ENCODE measurements at places on chromosomes 1 and 21.

GRCh38 chr1:118271883-118272282 is 86.9 kb upstream of the SPAG17 start:
- DNase-seq = no peak

- no peak for DNase-seq
Measured at GRCh38 chr1:209705033-209705598, 470 bp downstream of the HSD11B1 start.

DNA sequence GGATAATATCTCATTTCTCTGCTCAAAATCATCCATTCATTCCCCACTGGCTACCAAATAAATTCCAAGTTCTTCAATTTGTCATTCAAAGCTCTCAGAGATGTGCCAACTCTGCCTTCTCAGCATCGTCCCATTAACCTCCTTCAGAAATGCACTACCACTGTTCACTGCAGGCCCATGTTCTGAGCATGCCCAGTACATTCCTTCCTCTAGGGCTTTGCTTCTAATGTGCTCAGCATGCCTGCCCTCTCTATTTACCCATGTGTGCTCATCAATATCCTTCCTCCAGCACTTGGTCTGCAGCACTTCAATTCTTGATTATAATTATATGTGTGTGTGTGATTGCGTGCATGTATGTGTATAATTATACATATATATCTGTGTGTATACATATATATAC is 36.1 kb upstream of the RGS8 start:
- no peak for DNase-seq

DNA sequence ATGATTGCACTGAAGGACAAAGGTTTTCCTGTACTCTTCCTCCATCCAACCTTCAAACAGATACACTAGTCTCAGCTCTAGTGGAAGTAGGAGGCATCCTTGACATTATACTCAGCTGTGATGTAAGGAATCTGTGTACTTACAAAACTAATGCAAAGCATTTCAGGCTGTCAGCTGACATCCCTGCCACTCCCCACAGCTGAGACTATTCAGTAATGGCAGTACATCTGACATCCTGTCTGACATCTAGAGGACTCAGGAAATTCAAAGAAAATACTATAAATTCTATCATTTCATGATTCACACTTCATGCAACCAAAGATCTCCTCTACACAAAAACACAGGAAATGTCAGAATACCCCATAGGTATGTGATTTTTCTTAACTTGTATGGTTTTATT is 325.8 kb downstream of the SMYD3 start:
- no peak for DNase-seq

- DNase-seq = no peak
Measured at GRCh38 chr21:28865488-28866186, 127.0 kb downstream of the LTN1 start.

GRCh38 chr1:171998711-171999110 is 157.4 kb downstream of the DNM3 start:
- DNase-seq = no peak

- DNase-seq = no peak
Measured at GRCh38 chr1:77950873-77951272, 28.0 kb downstream of the FUBP1 start.

DNA sequence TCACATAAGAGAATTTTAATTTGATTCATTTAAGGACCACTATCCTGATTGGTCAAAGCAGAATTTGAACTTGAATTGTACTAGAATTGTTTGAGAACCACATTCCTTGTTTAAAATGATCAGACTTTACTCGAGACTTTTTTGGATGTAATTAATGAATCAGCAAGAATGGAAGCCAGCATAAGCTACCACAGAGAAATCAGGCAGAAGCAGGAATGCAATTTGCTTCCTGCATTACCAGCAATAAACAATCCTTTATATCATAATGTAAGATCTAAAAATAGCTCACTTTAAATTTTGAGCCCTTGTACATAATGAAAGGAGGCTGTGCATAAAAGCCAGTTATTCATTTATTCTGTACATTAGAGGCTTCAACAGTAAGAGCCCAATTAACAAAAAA is 119.8 kb upstream of the BACE2 start:
- DNase-seq = no peak

DNA sequence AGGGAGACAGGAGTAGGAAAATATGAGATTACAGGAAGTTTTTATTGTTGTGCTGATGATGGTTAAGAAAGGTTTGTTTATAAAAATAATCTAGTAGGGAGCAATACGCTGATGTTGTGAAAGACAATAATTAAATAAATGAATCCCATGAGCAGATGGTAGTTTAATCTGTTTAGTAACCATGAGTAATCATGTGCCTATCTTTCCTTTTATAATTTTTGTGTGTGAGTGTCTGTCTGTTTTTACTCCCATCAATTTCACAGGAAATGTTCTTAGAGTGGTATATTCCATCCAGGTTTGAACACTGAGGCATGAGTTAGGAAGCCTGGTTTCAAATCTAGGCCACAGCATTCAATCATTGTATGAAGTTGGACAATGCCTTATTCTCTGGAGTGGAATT is 180.5 kb downstream of the OLFM3 start:
- no peak for DNase-seq

DNA sequence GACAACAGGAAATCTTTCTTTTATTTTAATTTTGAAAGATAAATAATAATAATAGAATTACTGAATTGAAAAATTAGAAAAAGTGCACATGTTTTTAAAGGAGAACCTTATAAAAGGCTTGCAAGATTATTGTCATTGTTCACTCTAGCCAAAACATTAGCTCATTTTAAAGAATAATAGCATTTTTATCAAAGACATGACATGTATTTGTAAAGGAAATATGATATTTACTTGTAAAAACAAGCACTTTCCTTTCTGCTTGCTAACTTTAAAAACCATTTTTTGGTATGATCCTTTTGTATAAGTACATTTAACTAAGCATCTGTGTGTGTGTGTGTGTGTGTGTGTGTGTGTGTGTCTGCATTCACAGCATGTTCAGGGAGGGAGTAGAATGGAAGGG is 156.3 kb upstream of the C1orf87 start:
- DNase-seq = no peak

- no peak for DNase-seq
Measured at GRCh38 chr1:27690183-27690582, 18.2 kb upstream of the IFI6 start.

DNA sequence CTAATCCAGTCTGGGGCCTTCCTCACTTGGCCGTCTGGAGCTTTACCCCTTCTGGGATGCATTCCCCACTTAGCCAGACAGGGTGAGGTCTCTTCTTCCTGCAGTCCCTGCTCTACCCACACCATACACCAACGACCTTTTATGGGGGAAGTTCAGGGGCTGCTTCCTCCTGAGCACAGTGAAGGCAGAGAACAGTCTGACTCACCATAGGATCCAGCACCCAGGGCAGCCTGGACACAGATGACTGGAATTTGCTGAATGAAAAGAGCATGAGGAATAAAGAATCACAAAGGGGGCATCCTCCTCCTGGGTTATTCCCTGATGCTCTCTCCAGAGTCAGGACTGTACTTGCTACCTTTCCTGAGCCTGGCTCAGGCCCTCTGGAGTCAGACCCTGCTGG is 4.6 kb upstream of the FOXE3 start:
- DNase-seq = no peak

DNA sequence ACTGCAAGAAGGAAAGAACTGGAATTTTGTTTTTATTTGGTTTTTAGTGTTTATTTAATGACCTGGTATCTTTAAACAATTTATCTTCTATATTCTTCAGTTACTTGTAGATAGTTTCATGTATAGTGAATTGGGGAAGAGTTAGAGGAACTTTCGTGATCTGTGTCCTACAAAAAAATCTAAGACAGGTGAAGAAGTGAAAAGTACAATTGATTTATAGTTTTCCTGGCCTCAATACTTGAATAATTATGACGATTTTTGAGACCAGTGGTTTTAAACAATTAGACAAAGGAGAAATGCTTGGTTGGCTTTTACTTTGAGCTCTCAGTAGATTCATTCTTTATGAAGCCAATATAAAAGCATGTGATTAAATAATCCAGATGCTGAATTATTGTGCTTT is 7.5 kb downstream of the MIER1 start:
- DNase-seq = no peak

- no peak for DNase-seq
Measured at GRCh38 chr1:20530306-20530705, 22.1 kb upstream of the FAM43B start.

DNA sequence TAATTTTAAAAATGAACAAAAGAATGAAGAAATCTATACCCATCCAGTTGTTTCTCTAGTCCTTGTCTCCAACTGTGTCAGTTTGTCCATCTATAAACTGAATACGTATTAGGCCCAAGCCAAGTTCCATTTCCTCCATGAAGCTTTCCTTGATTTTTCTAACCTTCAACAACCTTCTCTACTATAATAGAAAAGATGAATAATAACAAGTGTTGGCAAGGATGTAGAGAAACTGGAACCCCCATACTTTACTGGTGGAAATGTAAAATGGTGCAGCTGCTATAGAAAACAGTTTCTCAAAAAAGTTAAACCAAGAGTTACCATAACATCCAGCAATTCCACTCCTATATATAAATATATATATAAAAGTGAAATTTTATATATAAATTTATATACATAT is 10.6 kb downstream of the KIAA0319L start:
- no peak for DNase-seq

DNA sequence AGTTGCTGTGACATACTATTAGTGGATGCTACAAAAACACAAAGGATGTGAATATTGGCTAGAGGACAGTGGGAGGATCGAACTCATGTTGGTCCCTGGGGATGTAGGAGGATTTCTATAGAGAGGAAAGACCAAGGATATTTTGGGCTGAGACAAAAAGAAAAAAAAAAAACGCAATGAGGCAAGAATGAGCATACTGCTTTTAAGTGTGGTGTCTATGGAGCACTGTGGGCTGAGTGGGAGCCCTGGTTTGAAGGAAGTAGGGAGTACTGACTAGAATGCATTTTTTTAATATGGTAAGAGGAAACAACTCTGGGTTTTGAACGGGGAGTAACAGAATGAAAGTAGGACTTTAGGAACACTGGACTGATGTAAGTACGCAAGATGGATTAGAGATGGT is 450.7 kb downstream of the NEGR1 start:
- DNase-seq = no peak

- DNase-seq = peak; percentile 5
Measured at GRCh38 chr1:243354511-243355153, 98.8 kb downstream of the SDCCAG8 start.

GRCh38 chr1:161330346-161330745 is 16.2 kb downstream of the SDHC start:
- no peak for DNase-seq

GRCh38 chr1:19661721-19662228 is 2.9 kb upstream of the HTR6 start:
- DNase-seq = no peak

DNA sequence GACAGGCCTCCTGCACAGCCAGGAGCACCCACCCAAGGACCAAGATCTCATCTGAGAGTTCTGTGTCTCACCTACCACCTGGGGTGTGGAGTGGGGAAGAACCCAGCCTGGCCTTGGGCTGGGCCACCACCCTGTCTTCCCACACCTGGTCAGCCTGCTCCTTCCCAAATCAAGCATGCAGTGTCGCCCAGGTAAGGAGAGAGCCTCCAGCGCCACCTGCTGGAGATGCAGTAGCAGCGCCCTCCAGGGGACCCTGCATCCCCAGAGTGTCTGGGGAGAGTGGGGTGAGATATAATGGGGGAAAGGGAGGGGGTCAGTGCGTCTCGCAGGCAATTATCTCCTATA is 32.3 kb downstream of the KIAA2013 start:
- DNase-seq = no peak

- DNase-seq = no peak
Measured at GRCh38 chr1:147351140-147351835, 108.8 kb downstream of the CHD1L start.

- DNase-seq = no peak
Measured at GRCh38 chr1:156863631-156864030, 3.0 kb downstream of the NTRK1 start.

GRCh38 chr1:109208836-109209463 is 4.8 kb upstream of the SARS1 start:
- no peak for DNase-seq

- no peak for DNase-seq
Measured at GRCh38 chr21:28683982-28684752, 308.5 kb downstream of the LTN1 start.

DNA sequence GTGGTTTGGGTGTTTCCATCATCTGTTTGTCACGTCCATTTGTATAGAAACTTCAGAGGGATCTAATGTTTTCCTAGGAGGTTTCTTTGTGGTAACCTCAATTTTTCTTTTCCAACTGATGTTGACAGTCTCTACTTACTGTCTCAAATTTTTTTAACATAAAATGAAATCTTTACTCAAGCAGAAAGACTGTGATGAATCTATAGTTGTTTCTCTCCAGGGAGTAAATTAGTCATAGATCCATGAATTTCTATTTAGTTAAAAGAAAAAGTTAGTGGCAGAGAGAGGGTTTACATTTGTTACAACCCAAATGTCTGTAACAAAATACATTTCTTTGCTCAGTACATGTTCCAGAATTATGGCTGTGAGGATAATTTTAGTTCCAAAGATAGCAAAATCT is 161.6 kb downstream of the DISP1 start:
- DNase-seq = no peak

- DNase-seq = no peak
Measured at GRCh38 chr1:167434306-167434705, 84.0 kb downstream of the CD247 start.

DNA sequence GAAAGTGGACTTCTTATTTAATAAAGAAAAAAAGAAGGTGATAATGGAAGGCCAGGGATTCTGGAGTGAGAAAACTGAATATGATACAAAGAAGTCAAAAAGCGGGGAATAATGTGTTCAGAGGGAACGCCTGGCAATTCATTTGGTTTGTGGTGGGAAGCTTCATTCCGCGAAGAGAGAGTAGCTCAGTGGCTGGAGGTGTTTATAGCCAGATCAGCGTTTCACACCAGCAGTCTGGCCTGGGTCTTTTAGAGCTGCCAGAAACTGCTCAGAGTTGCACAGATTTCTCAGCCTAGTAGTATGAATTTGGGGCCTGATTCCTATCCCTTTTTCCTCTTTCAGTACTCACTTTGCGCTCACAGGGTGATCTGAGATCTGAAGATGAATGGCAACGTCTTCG is 67.8 kb upstream of the IPO9 start:
- DNase-seq = no peak

DNA sequence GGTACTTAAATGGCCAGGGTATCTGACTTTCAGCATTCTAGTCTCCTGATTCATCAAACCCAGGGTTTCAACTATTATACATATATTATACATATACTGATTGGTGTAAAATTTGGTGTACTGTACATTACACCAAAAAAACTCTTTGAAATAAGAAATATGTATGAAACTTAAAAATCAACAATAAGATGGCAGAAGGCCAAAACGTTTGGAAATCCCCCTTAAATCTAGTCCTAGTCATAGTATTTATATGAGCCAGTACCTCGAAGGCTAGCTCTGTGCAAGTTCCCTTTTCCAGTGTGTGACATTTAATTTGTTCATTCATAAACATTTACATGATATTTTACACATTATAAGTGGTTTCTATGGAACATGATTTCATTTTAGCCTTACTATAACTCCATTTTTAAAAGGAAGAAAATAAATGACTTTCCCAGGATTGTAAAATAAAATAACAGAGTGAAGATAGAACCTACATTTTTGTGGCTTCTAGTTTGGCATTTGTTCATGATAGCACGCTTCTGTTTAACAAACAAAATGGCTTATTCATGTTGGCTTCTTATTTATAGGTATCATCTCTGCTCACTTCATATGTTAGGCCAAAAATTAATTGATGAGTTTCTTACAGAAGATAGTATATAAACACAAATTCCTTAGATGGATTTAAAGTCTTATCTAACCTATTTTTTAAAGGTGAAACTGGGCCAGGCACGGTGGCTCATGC is 18.8 kb upstream of the ZNF281 start:
- no peak for DNase-seq
